ENCODE measurements at places on chromosomes 6 and 20.

- no peak for DNase-seq
These were observed 28.6 kb downstream of the RING1 start for GRCh38 chr6:33236852-33237251.

DNA sequence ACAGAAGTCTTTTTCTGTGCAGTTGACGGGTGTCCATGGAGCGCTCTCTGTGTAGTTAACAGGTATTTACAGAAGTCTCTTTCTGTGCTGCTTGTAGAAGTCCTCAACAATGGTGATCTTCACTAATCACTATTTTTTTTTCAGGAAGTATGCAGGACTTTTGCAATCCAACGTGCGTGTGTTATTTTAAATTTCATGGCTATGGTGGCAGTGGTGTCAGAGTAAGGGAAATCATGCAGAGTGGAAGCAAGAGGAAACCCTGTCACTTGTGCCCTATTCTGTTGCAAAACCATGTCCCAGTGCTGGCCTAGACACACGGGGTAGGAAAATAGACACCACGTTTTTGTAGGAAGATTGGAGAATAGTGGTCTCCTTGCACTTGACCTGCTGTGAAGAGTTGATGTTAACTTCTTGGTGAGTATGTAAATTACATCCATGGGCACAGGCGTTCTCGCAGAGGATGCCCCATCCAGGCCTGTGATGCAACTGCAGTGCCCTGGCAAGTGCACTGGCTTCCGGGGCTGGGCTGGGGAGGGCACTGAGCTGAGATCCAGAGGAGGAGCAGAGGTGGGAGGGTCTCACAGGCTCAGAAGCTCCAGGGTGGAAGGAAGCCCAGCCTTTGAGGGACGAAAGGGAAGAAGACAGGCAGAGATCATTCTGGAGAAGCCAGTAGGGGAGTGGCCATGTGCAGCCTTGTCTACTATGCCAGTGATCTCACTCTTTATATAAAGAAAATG is 146.5 kb downstream of the SYCP2 start:
- DNase-seq, result no peak

DNA sequence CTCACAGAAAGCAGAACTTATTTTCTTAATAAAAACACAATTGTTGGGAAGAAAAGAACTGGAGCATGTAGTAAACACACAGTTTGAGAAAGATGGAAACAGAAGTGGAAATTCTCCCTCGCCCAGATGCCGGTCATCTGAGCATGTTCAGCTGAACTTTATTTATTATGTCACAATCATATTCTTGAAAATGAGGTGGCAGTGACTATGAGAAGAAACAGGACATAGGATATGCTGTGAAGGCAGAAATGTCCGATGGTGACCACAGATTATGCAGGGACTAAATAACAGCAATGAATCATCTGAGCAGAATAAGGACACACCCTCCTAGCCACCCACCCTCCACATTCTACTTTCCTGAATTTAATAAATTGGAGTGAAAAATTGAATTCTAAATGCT is 425.3 kb upstream of the NOX3 start:
- DNase-seq, result no peak

- no peak for DNase-seq
These were observed 4.6 kb downstream of the SMIM29 start for GRCh38 chr6:34243901-34244884.

DNA sequence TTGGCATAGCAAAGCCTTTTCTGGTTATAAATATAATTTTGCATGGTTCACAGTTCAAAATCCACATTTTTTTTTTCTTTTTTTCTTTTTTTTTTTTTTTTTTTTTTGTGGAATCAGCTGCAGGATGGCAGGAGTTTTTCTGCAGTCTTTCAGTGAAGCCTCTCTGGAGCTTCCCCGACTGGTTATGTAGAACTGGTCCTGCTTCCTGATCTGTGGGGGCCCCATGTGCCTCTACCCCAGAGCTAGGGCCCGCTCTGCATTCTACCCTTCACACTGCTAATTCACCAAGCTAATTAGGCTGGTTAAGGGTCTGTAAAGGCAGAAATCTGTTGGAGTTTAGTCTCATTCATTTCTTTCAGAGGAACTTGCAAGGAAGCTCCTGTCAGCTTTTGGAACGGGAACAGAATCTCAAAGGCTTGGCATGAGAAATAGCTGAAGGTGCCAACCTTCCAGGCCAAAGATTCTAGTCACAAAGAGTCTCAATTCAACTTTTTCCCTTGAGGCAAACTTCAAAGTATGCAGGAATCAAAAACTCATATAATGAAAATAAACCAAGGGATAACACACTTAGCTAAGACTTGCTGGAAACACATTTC is 45.5 kb downstream of the HMGN3 start:
- DNase-seq, result peak; percentile 92

DNA sequence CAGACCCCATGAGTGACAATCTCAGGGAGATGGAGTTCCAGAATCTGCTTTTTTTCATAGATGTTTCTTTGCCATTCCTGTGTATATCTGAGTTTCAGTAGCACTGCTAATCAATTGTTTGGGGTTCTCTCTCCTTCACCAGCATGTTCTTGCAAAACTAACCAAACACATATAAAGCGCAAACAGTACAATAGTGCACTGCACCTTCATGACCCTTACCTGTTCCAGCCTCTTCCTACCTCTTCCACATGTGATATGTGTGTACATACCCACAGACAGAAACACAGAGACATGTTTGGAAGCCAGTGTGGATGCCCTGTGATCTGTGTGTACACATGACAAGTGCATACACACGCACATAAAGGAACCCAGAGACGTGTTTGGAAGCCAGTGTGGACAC is 1.8 kb upstream of the CEP43 start:
- DNase-seq, result no peak

DNA sequence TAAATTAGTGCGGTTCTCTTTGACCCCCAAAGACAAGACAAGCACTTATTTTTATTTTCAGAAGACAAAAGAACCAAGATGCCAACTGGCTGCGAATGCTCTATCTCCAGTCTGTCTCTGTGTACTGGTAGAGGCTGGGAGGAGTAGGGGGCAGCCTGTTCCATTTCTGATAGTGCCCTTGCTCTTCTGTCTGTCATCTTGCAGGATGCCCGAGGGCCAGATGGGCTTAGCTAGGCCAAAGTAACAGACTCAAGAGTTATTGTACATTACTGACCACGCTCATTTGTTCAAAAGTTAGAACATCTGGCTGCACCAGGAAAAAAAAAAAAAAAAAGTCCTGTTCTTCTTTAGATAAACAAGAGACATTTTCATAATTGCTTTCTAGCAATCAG is 198.1 kb upstream of the UST start:
- no peak for DNase-seq

GRCh38 chr6:142737368-142738034 is 207.5 kb downstream of the HIVEP2 start:
- DNase-seq, result peak; percentile 13

DNA sequence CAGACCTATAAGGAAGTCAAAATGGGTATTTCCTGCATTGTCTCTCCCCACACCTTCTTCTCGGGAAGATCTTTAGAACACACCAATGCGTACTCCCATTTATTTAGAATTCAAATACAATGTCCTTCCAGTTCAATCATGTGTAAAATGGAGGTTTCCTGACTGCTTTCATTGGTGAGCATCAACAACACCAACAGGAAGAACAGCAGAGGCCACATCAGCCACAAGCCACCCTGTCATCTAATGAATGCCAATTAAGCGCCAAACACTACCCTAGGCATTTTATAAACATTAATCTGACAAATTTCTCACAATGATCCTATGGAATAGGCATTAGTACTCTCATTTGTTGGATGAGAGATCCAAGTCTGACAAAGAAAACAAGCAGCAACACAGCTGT is 68.4 kb upstream of the SMLR1 start:
- no peak for DNase-seq

DNA sequence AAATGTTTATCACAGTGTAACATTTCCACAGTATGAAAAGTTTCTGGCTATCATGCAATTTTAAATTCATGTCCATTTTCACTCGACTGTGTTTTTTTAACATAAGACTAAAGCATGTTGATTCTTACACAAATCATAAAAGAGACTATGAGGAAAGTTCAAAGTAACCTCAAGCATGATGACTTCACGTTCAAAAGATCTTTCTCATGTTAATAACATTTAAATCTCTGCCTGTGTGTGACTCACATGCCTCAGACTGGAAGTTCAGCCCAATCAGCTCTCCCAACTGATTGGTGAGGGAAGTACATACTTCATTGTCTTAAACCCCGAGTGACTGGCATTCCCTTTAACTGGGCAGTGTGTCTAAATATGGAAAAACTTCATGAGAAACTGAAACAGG is 37.4 kb downstream of the ATXN1 start:
- DNase-seq, result no peak

DNA sequence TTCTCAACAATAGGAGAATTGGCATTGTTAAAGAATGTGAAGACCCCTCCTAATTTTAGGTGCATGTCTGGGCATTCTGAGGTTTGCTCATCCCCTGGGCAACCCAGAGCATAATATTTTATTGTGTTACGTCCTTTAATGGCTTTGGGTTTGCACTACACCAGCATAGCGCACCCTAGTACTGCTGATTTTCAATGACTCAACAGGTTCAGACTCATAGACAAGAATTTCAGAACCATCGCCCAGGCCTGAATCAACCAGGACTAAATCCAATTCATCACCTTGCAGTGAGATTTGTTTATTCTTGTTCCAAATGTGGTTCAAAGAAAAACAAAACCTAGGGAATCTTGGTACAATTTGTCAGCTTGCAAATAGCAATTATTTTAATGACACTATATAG is 137.8 kb upstream of the PHACTR1 start:
- DNase-seq, result no peak

- DNase-seq, result peak; percentile 11
These were observed 636.8 kb downstream of the PRKN start for GRCh38 chr6:162090734-162091133.

DNA sequence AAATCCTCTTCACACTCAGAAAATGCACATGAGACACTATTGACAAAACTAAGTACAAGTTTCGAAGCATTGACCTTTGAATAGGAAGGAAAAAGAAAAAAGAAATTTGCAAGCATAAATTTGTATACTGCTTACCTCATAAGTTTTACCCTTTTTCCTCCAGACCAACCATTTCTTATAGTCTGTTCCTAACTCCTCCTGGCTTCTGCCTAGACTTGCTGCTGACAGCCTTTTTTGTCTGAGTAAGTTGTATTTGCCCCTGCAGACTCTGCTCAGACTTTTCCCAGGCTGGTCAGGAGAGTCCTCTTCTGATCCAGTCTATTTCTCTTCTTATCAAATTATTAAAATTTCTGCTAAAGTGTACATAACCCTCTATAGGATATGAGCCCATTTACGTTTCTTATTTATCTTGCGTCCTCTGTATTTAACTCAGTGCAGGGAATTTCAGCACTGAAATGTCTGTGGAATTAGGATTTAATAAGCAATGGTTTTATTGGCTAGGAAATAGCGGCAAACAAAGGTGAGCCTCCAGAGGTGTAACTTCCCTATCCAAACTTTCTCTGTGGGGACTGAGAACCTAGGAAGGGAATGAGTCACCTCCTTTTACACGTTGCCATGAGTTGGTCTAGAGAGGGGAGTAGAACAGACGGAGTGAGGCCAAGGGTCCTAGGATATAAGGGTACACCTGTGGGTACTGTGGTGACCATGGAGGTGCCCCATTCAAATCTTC is 207.1 kb upstream of the MARCKS start:
- no peak for DNase-seq

DNA sequence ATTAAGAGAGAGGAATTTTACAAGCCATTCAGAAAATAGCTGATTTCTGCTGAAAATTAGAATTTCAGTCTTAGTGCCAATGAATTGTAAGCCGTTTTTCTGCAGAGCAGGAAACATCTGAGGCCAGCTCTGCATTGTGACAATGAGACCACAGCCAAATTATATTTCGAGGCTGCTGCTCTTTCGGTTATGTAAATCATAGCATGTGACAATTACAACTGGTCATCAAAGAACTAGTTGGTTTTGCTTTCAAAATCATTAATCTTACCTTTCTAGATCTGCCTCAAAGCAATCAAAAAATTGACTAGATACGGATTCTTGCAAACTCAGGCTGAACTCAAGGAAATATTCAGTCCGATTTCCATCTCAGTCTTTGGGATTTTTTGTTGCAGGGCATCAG is 33.4 kb upstream of the INSM1 start:
- DNase-seq, result no peak

- DNase-seq, result no peak
These were observed 9.2 kb downstream of the ATAT1 start for GRCh38 chr6:30635834-30636233.

DNA sequence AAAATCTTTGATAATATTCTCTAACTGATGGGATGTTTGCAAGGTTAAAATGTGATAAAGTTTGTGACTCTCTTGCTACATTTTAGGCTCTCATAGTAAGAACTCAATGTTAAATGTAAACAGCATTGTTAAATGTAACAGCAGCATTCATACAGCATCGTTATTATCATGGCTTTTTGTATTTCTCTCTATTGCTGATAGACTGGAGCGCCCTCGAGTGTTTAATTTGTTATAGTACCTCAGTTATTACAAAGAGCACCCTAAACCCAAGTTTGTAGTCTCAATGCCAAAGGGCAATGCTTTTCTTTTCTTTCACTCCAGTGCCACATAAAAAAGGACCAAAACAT is 14.9 kb upstream of the TTPAL start:
- peak; percentile 72 for DNase-seq

DNA sequence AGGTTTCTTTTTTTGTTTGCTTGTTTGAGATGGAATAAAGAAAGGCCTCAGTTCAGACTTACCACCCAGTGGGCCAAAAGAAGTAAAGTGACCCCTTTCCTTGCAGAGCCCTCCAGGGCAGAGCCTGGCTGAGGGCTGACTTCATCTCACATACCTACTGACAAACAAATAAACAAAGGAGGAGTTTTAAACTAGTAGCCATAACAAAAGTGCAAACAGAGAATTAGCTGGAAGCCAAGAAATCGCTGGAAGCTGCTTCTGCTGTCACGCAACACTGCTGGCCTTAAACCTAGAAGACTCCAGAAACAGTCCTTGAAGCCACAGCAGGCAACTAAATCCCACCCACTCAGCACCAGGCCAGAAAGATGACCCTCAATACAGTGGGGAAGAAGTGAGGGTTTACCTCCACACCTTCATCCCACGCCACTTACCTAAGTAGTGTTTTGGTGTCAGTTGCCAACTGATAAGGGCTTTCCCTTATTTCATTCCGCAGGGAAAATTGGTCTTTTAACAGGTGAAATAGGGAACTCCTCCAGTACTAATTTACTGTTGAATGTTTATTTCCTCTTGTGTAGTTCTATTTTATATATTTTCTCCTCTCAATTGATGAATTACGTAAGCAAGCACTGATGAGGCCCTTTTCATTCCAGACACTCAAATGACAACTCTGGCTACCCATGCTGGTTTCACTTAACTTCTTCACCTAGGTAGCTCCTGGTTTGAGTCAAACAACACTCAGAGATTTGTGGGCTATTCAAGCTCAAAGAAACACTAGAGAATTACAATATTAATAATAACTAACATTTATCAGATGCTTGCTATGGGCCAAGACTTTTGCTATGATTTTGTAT is 46.2 kb downstream of the EDN1 start:
- no peak for DNase-seq

DNA sequence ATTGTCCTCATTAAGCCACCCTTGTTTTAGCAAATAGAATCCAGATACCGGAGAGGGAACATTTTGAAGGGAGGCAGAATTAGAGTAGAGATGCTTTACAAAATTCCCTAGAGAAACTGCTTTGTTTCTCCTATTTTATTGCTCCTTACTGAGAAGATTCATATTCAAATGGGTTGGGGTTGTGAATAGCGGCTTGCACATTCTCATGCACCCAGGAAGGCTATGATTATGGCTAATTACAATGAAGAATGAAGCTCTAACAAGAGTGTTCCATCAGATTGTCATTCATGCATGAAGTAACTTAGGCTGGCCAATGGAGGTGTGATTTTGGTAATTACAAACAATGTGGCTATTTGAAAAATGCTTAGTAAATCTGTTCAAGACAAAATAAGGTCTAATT is 129.6 kb downstream of the PACRG start:
- no peak for DNase-seq

Measured in brain (organoid and tissue), 16 donors.